ENCODE measurements at places on chromosomes 13 and 19.

GRCh38 chr13:24995225-24995804 lies 100.6 kb upstream of the PABPC3 start:
- no peak for DNase-seq

- DNase-seq: no peak
Observed at GRCh38 chr13:73034901-73035300, 23.9 kb upstream of the KLF5 start.

GRCh38 chr13:65613004-65613403 lies 1617.1 kb downstream of the PCDH9 start:
- DNase-seq: no peak

GRCh38 chr19:49556412-49557398 lies 23.7 kb downstream of the NOSIP start:
- no peak for DNase-seq

- no peak for DNase-seq
Observed at GRCh38 chr19:1133471-1133929, 29.7 kb downstream of the GPX4 start.

DNA sequence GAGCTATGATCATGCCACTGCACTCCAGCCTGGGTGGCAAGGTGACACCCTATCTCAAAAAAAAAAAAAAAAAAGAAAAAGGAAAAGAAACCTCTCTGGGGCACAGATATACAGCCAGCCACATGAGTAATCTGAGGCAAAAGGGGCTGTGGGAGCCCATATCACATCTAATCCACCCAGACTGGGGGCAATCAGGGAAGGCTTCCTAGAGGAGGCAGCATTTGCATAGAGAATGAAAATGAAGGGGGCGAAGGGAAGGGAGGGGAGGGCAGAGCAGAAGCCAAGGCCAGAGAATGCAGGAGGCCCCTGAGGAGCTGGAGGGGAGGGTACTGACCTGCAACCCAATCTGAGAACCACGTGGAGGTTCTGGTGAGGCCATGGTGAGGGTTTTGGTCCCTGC lies 13.2 kb downstream of the STXBP2 start:
- DNase-seq: no peak

GRCh38 chr19:1067341-1067957 lies 482 bp downstream of the ARHGAP45 start:
- no peak for DNase-seq

DNA sequence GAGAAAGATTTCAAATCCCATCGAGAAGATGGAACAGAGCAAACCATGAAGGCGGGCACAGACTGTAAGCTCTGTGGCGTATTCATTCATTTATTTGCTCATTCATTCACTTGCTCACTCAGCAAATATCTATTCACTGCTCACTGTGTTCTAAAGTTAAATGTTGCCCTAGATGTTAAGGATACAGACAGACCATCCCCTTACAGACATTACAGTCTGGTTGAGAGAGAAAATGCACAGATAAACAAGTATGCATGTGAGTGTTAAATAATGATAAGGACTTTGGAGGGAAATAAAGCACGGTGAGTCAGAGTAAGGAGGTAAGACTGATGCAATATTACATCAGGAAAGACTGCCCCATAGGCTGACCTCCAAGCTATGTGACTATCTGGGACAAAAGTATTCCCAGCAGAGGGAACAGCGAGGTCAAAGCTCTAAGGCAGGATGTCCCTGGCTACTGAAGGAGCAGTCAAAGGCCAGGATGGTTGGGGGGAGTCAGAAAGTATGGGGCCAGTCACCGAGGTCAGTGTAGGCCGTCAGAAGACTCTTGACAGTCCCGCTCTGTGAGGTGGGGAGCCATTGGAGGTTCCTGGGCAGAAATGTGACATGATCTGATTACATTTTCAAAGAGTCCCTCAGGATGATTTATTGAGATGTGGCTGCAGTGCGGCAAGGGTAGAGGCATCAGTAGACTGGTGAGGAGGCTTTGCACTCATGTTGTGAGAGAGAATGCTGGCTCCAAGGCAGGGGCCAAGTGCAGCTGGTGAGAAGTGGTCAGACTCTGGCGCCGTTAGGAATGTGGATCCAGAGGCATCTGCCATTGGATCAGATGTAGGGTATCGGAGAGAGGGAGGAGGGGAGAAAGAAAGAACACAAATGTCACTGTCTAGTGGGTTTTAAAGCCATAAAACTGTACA lies 37.9 kb downstream of the MBNL2 start:
- DNase-seq: no peak

DNA sequence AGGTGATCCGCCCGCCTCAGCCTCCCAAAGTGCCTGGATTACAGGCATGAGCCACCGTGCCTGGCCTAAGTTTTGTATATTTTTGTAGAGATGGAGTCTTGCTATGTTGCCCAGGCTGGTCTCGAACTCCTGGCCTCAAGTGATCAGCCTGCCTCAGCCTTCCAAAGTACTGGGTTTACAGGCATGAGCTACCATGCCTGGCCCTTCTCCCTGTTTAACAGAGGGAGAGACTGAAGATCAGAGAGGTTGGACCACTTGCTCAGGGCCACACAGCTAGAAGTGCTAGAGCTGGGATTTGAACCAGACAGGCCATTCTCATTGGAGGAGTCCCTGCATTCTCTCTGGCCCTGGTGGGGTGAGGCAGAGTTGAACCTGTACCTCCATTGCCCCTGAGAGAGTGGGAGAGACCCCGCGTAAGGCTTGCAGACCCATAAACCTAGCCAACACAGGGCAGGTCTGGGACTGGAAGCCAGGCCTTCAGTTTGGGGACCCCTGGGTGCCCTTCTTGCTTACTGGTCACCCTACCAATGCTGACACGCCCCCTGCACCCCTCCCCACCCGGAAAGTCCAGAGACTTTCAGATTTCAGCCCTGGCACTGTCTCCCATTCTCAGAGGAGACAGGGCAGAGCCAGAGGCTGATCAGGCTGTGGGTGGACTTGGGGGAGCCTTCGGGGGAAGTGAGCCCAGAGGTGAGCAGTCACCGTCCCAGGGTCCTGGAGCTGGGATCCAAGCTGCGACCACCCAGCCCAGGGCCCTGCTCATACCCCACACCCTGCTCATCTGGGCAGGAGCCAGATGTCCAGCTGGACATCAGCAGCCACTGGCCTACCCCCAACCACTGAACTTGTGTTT lies 13.3 kb downstream of the TTYH1 start:
- DNase-seq: no peak

DNA sequence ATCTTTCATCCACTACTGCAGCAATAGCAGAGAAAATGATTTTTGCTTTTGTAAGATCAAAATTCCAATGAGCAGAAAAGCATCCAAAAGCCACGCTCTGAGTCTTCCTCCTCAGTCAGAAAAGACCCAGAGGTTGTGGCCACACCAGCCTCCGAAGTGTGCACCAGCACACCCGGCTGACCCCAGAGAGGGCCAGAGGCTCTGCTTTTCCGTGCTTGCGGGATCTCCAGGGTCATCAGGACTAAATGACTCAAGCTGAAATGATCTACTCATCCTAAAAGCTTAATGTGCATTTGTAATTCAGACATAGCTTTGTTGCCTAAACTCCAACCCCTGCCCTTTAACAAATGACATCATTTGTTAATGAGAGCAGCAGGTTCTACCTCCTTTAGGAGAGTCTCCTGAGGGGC lies 16.5 kb downstream of the RXFP2 start:
- no peak for DNase-seq

DNA sequence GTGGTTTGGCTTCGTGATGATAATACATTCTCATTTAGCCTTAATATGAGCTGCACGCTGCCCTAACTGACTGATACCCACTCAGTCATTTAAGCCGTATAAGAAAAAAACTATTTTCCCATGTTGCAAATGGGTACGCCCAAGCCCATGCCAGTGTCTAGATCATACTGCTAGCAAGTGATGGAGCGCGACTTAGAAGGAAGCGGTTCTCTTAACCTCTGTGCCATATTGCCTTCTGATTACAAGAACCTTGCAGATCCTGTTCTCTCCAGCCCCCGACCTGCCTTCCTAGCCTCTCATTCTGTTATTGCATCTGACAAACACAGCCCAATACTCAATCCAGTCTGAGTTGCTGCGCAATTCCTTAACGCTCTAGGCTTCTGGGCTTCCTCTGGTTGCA lies 603 bp downstream of the GPALPP1 start:
- DNase-seq: no peak

DNA sequence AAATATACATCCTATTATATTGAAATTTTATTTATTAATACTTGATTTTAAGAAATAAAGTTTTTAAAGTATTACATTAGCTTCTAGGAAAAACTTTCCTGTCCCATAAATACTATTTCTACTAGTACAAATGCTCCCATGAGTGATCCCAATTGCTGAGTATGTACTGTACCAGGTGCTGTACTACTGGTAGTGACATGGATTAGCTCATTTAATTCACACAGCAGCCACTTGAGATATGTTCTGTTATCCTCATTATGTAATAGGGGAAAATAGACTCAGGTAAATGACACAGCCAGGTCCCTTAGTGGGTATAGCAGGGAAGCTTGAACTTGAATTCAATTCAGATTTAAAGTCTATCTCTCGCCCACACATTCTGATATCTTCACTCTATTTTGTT lies 363.1 kb downstream of the FGF14 start:
- DNase-seq: no peak

DNA sequence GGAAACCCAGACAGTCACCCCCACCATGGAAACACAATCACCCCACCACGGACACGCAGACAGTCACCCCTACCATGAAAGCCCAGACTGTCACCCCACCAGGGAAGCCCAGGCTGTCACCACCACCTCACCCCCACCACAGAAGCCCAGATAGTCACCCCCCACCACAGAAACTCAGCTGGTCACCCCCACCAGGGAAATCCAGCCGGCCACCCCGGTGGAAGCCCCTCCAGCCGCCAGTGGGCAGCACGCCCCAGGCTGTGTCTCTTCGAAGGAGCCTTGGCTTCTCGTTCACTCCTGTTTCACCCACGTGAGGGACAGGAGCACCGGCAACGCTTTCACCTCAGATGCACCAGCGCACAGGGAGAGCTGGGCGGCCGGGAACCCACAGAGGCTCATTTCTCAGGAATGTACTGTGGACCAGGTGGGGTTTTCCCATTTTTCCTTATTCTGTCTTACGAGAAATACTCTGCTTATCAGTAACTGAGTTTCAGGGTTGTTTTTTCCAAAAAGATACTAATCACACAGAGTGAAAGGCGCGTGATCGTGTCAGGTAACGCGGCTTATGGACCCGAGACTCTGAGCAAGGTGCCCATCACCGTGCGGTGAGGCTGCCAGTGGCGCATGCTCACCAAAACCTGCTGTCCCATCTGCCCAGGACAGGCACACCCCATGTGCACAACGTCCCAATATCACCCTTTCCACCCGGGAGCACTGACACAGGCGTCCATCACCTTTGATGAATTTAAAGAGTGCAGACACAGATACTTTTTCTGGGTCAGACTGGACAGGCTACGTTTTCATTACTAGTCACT lies 28.0 kb downstream of the CARS2 start:
- no peak for DNase-seq

DNA sequence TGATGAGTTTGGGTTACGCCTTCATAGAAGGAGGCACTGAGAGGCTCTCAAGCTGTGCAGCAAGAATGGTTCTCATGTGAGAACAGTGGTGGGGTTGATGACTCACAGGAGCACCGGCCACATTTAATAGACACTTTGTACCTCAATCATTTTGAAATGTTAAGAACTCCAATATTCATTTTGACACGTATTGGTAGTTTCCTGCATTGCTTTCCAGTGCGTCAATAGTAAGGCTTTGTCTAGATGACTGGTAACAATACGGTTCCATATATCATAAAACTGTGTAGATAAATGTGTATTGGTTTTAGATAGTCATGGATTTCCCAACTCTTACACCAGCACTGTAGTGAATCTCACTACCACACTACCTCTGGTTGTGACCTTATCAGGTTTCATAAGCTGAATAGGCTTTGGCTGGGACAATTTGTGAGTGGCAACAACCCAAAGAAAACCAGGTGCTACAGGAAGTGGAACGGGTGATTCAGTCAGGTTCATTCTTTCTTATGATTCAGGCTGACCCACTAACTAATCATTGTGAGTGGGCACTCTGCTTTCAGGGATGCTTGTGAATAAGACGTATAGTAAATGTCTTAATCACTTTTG lies 362.6 kb downstream of the KLF5 start:
- no peak for DNase-seq

GRCh38 chr13:23183292-23183691 lies 2.5 kb downstream of the SGCG start:
- no peak for DNase-seq

DNA sequence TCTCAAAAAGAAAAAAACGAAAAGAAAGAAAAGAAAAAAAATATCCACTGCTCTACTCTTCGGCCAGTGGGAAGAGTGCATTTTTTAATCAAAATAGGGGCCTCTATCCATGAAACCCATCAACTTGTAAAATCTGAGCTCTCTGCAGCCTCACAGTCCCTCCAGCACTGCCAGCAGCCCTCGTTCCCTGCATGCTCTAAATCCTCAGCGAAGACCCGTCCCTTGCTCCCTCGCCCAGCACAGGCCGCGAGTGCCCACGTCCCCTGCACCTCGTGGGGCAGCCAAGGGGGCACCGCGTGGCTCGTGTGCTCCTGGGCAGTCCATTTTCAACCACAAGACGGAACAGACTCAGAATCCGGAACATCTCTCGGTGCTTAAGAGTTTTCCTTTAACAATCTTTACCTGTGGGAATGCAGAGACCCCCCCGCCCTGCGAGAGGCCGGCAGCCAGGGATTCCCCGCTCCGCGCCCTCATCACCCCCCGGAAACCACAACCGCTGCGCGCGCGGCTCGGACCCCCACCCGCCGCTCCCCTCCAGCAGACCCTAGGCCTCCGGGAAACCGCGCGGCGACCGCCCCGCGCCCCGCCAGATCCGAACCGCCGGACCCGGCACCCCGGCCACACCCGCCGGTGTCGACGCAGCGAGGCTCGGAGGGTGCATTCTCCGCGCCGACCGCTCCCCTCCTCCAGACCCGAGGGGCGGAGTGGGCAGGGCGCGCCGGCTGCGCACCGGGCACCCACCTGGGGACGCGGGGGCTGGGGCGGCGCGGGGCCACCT lies 638 bp downstream of the ANKRD27 start:
- DNase-seq: peak; percentile 75

All from chondrocyte (in vitro differentiated cells).